ENCODE measurements at places on chromosomes 2 and 18. TPM values are rescaled to one million over a fixed set of nuclear protein-coding genes. Genes with fewer than 3 reads are reported as not detected.
A peak's percentile ranks its signal among the peaks of the same experiment; 100 is the strongest.

Gene PAX3
- not detected for total RNA-seq

Gene SCYGR4
- total RNA-seq, result not detected

Gene SERPINB4
- total RNA-seq, result not detected

Gene NT5C1B
- total RNA-seq, result not detected

Gene RRM2
- 9.3 TPM for total RNA-seq

Gene CRYGC
- not detected for total RNA-seq

Gene CHRNG
- not detected for total RNA-seq

DNA sequence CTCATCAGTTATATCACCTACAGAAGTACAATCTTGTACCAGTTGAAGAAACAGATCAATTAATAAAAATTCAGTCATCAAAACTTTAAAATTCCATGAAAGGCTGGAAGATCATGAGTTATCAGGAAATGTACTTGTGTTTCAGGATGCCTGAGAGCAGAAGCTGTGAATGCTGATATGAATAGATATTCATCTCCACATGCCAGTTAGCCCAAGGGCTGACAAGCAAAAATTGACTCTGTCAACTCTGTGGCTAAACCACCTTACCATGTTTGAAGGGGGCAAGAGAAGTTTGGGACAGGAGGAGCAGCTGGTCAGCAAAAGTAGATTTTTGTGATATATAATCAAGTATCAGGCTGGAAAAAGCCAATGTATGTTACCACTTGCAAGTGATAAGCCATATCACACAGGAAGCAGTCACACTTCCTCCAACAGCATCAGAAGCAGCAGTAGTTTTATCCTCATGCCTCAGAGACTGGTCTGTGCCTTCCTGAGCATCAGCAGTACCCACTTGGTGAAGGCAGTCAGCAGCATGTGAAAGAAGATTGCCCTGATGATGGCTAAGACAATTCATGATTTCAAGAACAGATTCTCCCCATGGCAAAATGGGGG lies 328.2 kb upstream of the CNTNAP5 start:
- no peak overlapping the region for H3K4me3 ChIP-seq
- H3K36me3 ChIP-seq, result no peaks in the 10 kb centered on the region
- H3K4me1 ChIP-seq, result no peaks in the 10 kb centered on the region
- no peak for DNase-seq
- no peak overlapping the region for H3K27ac ChIP-seq

DNA sequence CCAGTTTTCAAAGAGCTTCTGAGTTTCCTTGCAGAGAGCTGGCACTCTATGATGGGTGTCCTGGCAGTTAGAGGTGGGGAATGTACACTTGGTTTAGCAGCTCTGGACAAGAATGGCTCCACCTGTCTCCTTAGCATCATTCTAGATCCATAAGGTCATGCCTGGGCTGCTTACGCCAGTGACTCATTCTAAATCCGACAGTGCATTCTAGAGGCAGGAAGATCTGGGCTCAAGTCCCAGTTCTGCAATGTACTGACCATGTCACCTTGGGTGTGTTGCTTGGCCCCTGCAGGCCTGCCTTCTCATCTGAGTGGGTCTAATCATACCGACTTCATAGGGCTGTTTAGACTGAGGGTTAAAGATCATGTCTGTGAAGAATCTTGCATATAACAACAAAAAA lies 46.5 kb downstream of the PTGR3 start:
- H3K36me3 ChIP-seq, result no peaks in the 10 kb centered on the region
- peaks cover 8% of the 10 kb centered on the region for H3K4me1 ChIP-seq
- no peak overlapping the region for H3K27ac ChIP-seq
- DNase-seq, result no peak
- H3K27me3 ChIP-seq, result no peaks in the 10 kb centered on the region

DNA sequence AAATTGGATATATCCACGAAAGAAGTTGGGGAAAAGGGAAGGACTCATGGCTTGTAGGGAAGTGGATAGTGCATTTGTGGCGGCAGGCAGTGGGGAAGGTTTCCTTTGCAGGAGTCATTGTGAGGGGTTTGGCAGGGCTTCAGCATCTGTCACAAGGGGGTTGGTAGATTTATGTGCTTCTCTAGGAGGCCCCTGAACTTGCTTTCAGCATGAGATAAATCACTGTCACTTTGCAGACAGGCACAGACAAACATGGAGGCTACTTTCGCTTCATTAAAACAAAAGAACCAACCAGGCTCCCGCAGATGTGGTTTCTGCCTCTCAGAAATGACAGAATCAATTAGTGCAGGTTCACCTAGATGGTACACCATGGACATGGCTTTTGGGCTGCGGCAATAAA lies 340.7 kb downstream of the TGIF1 start:
- H3K27me3 ChIP-seq, result peaks cover 6% of the 10 kb centered on the region
- no peaks in the 10 kb centered on the region for H3K4me1 ChIP-seq

DNA sequence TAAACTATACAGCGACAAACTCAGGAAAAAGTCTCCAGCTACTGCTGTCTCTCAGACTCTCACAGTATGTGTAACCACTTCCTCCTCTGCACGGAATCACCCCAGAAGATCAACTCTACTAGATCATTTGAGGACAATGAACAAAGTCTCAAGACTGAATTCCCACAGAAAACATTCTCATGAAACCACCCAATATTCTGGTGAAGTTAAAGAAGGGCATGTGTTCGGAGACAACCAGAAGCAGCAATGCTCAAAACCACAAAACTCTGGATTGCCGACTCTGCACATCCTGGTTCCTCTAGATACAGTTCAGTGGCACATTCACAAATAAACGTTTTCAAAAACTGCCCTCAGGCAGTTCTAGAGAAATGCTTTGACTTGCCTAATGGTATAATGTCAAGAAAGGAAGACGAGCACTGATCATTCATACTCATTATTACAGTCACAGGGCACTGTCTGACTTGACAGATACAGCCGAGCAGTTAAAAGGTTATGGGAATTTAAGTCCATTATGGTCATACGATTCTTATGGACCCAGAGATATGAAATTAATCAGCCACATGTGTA lies 91.9 kb upstream of the STK17B start:
- H3K27me3 ChIP-seq, result no peaks in the 10 kb centered on the region
- no peak for DNase-seq
- peak overlapping the region; percentile 71 for H3K4me3 ChIP-seq

DNA sequence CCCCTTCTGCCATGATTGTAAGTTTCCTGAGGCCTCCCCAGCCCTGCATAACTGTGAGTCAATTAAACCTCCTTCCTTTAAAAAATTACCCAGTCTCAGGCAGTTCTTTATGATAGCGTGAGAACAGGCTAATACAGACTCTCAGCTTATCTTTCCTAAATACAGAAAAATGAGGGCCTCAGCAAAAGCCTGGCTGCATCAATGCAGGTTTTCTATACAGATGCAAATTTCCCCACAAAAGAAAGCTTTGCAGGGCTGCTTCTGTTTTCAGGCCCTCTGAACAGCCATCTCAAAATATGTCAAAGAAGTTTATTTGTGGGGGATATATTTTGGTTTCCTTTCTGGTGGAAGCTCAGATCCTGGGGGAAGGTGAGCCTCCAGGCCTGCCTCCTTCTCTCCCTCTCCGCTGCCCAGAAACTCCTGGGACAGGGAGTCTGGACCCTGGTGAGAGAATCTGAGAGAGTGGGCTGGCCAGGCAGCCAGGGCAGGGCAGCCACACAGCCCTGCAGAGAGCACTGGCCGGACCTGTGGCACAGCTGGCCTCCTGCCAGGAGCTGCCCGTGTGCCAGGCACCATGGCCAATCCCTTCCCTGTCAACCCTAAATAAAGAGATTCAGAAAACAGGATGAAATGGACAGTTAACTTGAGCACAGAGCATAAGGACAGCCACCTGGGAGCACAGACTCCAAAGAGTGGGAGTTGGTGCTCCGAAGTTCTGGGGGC lies 21.6 kb upstream of the AGXT start:
- no peak overlapping the region for H3K27ac ChIP-seq
- no peak overlapping the region for H3K4me3 ChIP-seq
- H3K27me3 ChIP-seq, result peaks cover 2% of the 10 kb centered on the region
- H3K36me3 ChIP-seq, result no peaks in the 10 kb centered on the region
- DNase-seq, result no peak

DNA sequence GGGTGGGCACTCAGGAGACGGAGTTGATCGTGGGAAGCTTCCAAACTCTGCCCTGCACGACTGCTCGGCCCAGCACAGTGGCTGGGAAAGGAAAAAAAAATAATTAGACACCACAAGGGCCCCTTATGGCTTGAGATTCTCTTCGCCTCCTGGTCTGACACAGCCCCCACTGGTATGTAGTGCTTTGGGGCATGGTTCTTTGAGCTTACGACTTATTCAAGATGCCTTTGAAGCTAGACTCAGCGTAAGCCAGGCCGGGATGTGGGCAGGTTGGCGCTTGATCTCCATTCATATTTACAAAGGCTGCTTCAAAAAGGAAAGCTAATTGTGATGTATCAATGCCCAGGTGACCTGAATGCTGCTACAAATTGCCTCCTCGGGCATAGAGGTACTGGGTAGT lies 50.5 kb downstream of the CXCR4 start:
- no peaks in the 10 kb centered on the region for H3K36me3 ChIP-seq
- H3K27me3 ChIP-seq, result peaks cover 1% of the 10 kb centered on the region
- H3K4me3 ChIP-seq, result no peak overlapping the region
- H3K27ac ChIP-seq, result no peak overlapping the region

GRCh38 chr2:10490806-10491291 lies 42.7 kb upstream of the ODC1 start:
- H3K4me1 ChIP-seq, result peaks cover 15% of the 10 kb centered on the region
- no peak overlapping the region for H3K27ac ChIP-seq
- no peak for DNase-seq
- H3K27me3 ChIP-seq, result peaks cover 10% of the 10 kb centered on the region

DNA sequence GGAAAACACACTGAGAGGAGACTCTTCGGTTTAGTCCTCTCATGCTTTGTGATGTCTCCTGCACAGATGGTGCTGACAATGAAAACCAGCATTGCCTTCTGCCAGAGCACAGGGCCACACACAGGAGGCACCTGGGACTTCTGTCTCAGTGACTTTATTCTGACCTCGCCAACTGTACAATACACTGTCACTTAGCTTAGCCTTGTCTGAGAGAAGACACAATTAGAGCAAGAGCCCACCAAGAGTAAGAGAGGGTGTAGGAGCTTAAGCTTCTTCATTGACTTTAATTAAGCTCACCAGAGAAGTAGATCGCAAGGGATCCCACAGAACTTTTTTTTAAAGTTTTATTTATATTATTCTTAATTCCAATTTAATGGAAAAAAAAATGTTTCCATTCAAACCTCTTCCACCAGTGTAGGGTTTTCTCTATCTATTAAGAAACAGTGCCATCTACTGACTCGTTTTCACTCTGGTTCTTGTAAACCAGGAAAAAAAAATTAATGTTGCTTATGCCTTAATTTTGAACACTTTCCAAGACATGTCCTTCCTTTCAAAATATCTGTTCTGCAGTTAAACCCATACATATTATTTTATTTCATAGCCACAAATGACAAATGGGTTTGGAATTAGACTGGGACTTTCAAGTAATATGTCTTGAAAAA lies 42.4 kb upstream of the DDX18 start:
- H3K36me3 ChIP-seq, result no peaks in the 10 kb centered on the region
- no peak overlapping the region for H3K4me3 ChIP-seq
- no peaks in the 10 kb centered on the region for H3K4me1 ChIP-seq
- no peak for DNase-seq

- no peak for DNase-seq
- H3K36me3 ChIP-seq, result no peaks in the 10 kb centered on the region
- peaks cover 14% of the 10 kb centered on the region for H3K4me1 ChIP-seq
Measured at GRCh38 chr18:50560681-50561629, 1.1 kb downstream of the MAPK4 start.

DNA sequence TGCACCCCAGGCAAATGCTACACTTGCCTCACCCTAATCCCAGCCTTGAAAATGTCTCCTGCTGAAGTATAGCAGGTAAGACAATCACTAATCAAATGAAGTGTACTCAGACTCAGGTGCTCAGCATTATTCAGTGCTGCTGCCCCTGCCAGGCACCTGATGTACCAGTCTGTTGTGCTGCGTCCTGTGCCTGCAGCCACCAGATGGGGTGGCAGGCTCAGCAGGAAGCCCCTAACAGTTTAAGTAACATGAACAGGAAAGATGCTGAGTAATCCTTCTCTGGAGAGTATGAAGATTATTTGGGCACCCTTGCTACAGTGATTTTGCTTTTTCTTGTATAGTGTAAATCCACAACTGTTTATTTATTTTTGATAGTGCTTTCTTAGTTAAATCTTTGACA lies 69.1 kb downstream of the TACR1 start:
- no peaks in the 10 kb centered on the region for H3K36me3 ChIP-seq
- no peak for DNase-seq
- no peaks in the 10 kb centered on the region for H3K4me1 ChIP-seq
- no peak overlapping the region for H3K27ac ChIP-seq

- H3K4me1 ChIP-seq, result peaks cover 13% of the 10 kb centered on the region
- DNase-seq, result no peak
- no peak overlapping the region for H3K27ac ChIP-seq
- no peaks in the 10 kb centered on the region for H3K36me3 ChIP-seq
- H3K4me3 ChIP-seq, result no peak overlapping the region
Measured at GRCh38 chr2:157903626-157904025, 27.5 kb upstream of the ACVR1 start.

- no peaks in the 10 kb centered on the region for H3K4me1 ChIP-seq
- DNase-seq, result no peak
- no peaks in the 10 kb centered on the region for H3K36me3 ChIP-seq
- H3K4me3 ChIP-seq, result no peak overlapping the region
- no peak overlapping the region for H3K27ac ChIP-seq
Measured at GRCh38 chr2:86426271-86426670, 14.9 kb upstream of the KDM3A start.

- H3K27me3 ChIP-seq, result peaks cover 58% of the 10 kb centered on the region
- DNase-seq, result no peak
- H3K4me1 ChIP-seq, result peaks cover 10% of the 10 kb centered on the region
- no peaks in the 10 kb centered on the region for H3K36me3 ChIP-seq
Measured at GRCh38 chr2:196592331-196592910, 47.1 kb upstream of the CCDC150 start.

GRCh38 chr2:157431176-157431575 lies 12.7 kb downstream of the CYTIP start:
- H3K4me3 ChIP-seq, result no peak overlapping the region
- peaks cover 94% of the 10 kb centered on the region for H3K36me3 ChIP-seq
- no peak overlapping the region for H3K27ac ChIP-seq
- peaks cover 87% of the 10 kb centered on the region for H3K4me1 ChIP-seq

GRCh38 chr2:122530814-122531213 lies 775.4 kb downstream of the TSN start:
- H3K36me3 ChIP-seq, result no peaks in the 10 kb centered on the region
- H3K27me3 ChIP-seq, result no peaks in the 10 kb centered on the region
- no peak for DNase-seq
- H3K4me1 ChIP-seq, result no peaks in the 10 kb centered on the region
- H3K27ac ChIP-seq, result no peak overlapping the region
